ENCODE measurements at places on chromosomes 3 and 15.
A peak's percentile ranks its signal among the peaks of the same experiment; 100 is the strongest.

DNA sequence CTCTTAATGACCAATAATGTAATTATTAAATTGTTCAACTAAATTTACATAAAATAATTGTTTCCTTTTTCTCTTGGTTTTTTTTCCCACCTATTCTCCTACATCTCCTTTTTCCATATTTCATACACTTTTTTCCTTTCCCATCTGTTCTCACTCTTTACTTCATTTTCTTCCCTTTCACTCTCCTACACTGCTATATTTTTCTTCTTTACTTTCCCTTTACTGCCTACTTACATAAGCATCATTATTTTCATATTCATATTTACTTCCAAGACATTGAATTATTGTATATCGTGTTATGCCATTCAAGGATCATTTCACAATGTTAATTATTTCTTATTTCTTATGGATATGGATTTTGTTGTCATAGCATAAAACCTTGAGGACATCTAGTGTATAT lies 1275.6 kb downstream of the NSUN3 start:
- no peak for DNase-seq

GRCh38 chr3:148940983-148941382 lies 50.4 kb upstream of the GYG1 start:
- no peak for DNase-seq

- no peak for DNase-seq
Observed at GRCh38 chr3:51999846-52000245, 4.2 kb upstream of the RPL29 start.

DNA sequence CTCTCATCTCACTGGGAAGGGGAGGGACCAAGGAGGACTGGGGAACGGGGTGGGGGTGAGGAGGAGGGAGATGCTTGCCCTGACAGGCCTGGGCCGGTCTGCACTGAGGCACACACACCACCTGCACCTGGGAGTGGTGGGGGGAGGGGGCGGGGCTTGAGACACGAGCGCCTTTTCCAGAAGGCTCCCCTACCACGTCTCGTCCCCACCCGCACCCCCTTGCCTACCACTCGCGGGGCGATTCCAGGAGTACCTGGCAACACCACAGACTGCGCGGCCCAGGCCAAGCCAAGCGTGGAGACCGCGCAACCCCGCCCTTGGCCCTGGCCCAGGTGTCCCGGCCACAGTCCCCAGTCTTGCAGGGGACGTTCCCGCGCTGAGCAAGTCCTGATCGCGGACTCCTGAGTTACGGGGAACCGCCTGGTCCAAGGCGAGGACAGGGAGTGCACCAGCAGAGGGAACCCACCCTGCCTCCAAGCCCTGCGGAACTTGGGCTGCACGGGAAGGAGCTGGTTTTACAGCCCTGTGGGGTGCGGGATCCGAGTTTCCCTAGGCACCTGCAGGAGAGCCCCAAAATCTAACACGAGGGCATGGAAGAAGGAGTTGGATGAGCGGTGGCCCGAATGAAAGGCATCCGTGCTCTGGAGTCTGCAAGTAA lies 68.1 kb upstream of the SH3GL3 start:
- no peak for DNase-seq

- peak; percentile 23 for DNase-seq
Observed at GRCh38 chr3:160758929-160759577, 3.0 kb downstream of the PPM1L start.

DNA sequence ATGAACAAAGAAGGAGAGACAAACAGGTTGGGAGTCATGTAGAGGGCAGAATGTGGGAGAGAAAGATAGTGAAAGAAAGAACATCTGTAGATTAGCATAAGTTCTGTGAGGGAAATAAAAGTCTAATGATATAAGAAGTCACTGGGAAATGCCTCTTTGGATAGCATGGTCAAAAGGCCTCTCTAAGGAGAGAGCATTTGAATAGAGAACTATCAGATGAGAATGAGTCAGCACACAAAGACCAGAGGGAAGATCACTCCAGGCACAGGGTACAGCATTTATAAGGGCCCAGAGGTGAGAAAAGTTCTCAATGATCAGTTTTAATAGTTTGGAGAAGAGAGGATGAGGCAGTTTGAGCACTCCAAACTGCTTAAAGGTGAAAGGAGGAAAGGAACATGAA lies 7.9 kb upstream of the CPNE4 start:
- DNase-seq, result no peak
